T-helper 2 cell treated with Interferon-gamma antibody and Interleukin-4, amounts not matched to agents 5 μg/mL and 100 μg/mL, for 36 hours (primary cell): ENCODE measurements at places on chromosomes 4 and X.

DNA sequence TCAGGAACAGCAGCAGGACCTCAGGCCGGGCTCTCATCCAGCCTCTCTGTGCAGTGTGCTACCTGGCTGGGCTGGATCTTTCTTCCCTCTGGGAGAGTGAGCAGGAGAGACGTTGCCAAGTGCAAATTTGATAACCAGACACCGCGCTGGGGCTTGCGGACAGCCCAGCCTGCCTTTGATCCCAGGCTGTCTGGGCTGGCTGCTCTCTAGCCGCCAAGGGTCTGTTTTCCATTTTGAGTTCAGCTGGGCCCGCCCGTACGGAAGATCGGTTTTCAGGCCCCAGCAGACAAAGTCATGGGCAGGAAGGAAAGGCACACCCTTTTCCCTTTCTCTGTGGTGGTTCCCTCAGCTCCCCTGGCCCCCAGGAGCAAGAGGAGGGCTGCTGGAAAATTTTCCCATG lies 90.2 kb downstream of the CPZ start:
- DNase-seq = no peak

DNA sequence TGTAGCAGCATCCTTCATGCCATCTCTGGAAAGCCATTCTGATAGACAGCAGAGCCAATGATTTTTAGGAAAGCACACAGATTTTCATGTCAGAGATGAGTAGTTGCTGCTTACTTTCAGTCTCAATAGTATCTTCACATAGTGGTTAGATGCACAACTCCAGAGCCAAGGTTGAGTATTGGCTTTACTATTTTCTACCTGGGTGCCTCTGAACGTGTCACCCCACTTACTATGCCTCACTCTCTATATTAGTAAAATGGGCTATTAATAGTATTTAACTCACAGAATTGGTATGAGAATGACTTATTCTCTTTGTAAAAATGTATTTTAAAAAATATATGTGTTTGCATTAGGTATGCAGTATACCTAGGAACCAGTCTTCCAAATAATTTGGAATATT lies 108.8 kb upstream of the STIM2 start:
- no peak for DNase-seq

DNA sequence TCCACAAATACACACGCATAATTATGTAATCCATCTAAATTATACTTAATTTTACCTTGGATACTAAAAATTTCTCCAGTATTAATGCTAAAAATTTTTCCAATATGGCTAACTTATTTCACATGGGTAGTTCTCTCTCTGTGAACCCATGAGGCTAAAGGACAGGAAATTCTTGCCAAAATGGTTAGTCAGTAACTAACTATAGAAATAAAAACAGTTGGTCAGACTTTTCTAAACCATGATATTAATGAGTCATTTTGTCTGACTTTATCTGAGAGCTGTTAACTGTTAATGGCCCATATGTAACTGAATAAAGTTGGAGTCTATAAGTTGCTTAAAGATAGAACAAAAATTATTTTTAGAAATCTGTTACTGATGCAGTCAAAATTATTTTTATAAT lies 549.4 kb downstream of the TLL1 start:
- no peak for DNase-seq

DNA sequence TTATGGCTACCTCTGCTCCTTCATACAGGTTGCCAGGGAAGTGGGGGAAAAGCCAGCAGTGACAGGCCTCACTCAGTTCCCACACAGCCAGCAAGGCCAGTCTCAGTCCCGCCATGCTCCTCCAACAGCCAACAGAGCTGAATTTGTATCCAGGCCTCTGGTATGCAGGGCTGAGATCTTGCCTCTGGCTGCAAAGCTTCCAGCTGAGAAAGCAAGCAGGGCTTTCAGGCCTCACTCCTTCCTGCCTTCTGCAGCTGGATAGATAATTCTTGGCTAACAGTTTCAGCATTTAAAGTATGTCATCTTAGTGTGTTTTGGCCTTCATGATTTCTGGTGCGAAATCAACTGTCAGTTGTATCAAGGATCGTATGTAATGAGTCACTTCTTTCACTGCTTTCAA lies 103.6 kb downstream of the GNL3L start:
- DNase-seq = no peak

DNA sequence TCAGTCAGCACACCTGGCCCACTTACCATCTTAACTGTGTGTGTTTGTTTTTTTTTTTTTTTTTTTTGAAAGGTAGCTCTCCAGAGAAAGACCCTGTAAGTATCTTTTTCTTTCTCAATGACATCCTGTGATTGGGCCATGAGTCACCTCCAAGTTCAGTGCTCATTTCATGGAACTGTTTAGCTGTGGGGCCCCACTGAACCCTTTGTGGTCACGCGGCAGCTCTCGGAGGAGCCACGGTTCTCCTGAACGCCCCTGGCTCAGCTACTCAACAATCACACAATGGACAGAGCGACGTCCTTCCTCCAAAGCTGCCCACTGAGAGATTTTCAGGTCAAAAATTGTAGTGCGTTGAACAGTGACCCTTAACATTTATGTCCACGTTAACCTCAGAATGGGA lies 14.2 kb upstream of the IL3RA start:
- peak; percentile 72 for DNase-seq

- DNase-seq = no peak
Measured at GRCh38 chr4:109009909-109010308, 247.1 kb upstream of the ETNPPL start.

GRCh38 chr4:146191766-146192458 lies 16.4 kb downstream of the LSM6 start:
- DNase-seq = no peak

DNA sequence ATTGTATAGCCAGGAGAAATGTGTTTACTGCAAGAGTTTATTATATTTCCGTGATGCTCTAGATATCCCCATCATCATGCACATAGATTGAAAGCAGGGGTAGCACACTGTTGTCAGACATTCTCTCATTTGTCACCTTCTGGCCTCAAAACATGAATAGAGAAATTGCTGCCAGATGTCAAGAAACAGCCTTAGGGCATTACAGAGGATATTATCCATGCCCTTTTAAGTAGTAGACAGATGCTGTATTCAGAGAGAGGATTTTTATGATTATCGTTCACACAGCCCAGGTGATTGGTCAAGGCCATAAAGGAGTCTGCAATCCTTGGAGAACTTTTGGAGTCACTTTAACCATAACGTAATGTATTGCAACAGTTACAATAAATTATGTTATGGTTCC lies 1961.5 kb upstream of the TENM3 start:
- no peak for DNase-seq

GRCh38 chrX:40418146-40418812 lies 162.5 kb upstream of the ATP6AP2 start:
- DNase-seq = peak; percentile 4

GRCh38 chrX:118579417-118579816 lies 83.8 kb downstream of the DOCK11 start:
- no peak for DNase-seq

GRCh38 chrX:132786217-132786616 lies 172.2 kb downstream of the HS6ST2 start:
- DNase-seq = no peak

GRCh38 chr4:10872833-10873517 lies 188.4 kb upstream of the CLNK start:
- DNase-seq = no peak

DNA sequence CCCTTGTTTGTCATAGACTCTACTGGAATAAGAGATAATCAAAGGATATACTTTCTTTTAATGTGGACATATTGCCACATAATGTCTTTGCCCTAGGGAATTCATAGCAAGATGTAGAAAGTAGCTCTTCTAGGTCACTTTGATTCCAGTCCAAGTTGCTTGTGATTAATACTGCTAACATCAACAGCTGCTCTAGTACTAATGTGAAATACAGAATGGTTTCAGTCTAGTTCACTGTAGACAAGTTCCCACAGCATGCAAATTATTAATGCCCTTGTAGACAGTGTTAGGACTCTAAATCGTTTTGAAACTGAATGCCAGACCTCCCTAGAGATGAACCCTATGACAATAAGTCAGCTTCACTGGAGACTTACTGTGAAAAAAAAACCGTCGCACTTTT lies 494.6 kb upstream of the ATOH1 start:
- DNase-seq = no peak

DNA sequence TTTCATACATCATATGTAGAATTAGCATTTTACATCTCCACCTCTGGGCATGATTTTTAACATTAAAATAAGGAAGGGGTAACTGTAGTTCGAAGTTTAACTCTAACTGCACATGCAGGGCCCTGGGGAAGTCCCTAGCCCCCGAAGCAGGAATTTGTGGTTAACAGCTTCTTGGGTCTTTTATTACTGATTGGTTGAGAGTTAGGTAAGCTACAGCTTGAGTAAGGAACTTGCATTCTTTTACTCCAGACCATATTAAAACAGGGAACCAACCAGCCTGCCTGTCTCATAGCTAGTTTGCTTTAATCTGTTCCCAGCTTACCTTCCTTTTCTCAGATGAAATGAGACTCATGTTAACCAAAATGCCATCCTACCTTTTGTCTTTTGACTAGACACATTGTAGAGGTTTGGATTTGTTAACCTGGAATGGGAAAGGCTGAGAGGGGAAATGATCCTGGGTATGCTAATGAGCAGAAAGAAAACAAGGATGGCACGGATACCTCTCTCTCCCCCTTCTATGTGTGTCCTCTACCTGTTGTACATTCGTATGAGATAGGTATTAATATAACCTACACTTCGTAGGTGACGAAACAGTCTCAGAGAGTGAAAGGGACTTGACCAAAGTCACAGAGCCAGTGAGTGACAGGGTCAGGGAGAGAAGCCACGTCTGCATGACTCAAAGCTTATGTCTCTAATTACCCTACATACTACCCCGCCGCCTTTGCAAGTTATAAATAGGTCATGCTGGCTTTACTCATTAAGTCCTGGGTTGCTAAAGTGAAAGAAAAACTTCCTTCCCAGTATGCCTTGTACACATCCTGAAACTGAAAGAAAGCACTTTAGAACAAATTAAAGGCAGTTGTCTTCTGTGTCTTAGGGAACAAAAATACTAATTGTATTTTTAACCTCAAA lies 119.5 kb upstream of the AFF2 start:
- peak; percentile 55 for DNase-seq
